Bronchial smooth muscle cell (primary cell): ENCODE measurements at places on chromosomes 6 and 20. TPM values are rescaled to one million over a fixed set of nuclear protein-coding genes. Genes with fewer than 3 reads are reported as not detected.

Gene OOEP
- total RNA-seq: not detected in 2 replicates

Gene CFAP61
- not detected in 2 replicates for total RNA-seq

Gene SLC22A7
- not detected in 2 replicates for total RNA-seq

Gene PAQR8
- total RNA-seq: 2.3 and 3.0 TPM in 2 replicates

Gene PPP1R3G
- 1.3 and 3.8 TPM in 2 replicates for total RNA-seq
